Activated B cell treated with CpG ODN at 0.5 μM for 24 hours (primary cell): ENCODE measurements at places on chromosomes 16 and 17. TPM values are rescaled to one million over a fixed set of nuclear protein-coding genes. Genes with fewer than 3 reads are reported as not detected.

DNA sequence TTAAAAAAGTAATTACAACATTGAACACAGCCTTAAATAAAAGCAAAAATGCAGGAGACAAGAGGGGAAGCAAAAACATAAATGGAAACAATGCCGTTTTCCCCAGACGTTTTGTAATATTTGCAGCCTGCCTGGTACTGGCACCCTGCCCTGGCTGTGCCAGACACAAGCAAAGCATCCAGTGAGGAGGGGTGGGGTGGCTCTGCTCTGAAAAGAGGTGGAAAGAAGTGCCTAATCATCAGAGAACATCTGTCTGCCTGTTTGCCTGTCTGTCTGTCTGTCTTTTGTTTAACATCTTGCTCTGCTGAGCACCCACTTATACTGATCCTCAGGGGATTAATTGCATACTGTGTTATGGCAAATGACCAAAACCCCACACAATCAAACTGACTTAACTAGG, 62.7 kb downstream of the C16orf82 start:
- no peak for DNase-seq
- peaks cover 9% of the 10 kb centered on the region for H3K27me3 ChIP-seq
- no peak overlapping the region for H3K27ac ChIP-seq
- H3K36me3 ChIP-seq = no peaks in the 10 kb centered on the region
- H3K4me1 ChIP-seq = no peaks in the 10 kb centered on the region

The TSNAXIP1 gene
- total RNA-seq = 1.2 and 1.9 TPM in 2 replicates

- H3K36me3 ChIP-seq = peaks cover 40% of the 10 kb centered on the region
- H3K4me1 ChIP-seq = no peaks in the 10 kb centered on the region
- no peak overlapping the region for H3K27ac ChIP-seq
- no peaks in the 10 kb centered on the region for H3K27me3 ChIP-seq
- no peak for DNase-seq
- H3K4me3 ChIP-seq = no peak overlapping the region
Measured at GRCh38 chr17:611202-611601, 103.4 kb downstream of the VPS53 start.

DNA sequence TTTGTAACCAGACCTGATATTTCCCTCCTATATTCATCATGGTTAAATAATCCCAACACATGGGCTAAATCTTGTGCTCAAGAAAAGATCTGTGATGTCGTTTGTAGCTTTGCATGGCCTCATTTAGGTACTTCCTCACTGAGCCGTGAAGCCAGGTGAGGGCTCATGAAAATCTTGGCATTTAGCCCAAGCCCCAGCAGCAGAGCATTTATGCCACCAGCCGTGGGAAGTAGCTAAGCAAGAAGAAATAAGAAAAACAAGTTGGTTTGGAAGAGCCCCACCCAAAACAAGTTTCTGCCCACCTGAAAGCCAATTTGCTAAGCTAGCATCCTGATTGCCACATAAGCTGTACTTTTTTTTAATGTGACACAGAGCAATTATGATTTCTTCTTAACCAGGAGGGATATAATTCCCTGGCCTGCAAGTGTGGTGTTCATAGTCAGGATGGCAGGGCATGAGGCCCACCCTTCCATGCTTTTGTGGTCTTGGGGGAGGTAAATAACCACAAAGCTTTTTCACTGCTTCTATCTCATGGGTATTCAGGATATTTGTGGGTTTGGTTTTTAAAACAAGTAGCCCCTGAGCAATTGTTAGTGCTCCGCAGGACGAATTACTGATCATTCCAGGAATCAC, 10.5 kb downstream of the TMIGD1 start:
- no peak overlapping the region for H3K4me3 ChIP-seq
- peaks cover 10% of the 10 kb centered on the region for H3K4me1 ChIP-seq
- H3K36me3 ChIP-seq = no peaks in the 10 kb centered on the region
- H3K27me3 ChIP-seq = no peaks in the 10 kb centered on the region

- peaks cover 45% of the 10 kb centered on the region for H3K4me1 ChIP-seq
- DNase-seq = no peak
- H3K27me3 ChIP-seq = no peaks in the 10 kb centered on the region
Measured at GRCh38 chr17:50188531-50188920, 12.9 kb downstream of the COL1A1 start.

- H3K4me3 ChIP-seq = no peak overlapping the region
- H3K36me3 ChIP-seq = peaks cover 30% of the 10 kb centered on the region
- DNase-seq = no peak
- peak overlapping the region; percentile 54 for H3K27ac ChIP-seq
- no peaks in the 10 kb centered on the region for H3K27me3 ChIP-seq
Measured at GRCh38 chr17:42603318-42603717, 5.9 kb downstream of the RETREG3 start.
